GM13976 (cell line): ENCODE measurements at places on chromosomes 12 and 14.

DNA sequence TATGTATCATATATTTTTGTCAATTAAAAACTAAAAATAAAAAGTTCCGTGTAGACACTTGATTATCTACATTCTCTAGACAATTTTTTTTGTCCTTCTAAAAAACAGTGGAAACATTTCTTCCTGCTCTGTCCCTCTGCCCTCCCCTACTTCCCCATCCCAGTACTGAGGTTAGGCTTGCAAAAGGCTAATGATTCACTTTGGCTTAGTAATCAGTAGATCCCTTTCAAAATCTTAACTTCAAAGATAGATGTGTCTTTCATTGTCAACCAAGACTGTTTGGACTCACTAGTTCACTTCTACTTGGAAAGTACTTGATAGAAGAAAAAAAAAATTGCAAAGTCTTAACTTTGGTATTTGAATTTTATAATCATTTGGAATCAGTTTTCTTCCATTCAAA, 3.8 kb downstream of the SETD3 start:
- DNase-seq = no peak

- no peak for DNase-seq
These were observed 21.7 kb downstream of the STYK1 start for GRCh38 chr12:10652192-10652591.

GRCh38 chr14:70152704-70153103, 36.0 kb downstream of the SLC8A3 start:
- no peak for DNase-seq

DNA sequence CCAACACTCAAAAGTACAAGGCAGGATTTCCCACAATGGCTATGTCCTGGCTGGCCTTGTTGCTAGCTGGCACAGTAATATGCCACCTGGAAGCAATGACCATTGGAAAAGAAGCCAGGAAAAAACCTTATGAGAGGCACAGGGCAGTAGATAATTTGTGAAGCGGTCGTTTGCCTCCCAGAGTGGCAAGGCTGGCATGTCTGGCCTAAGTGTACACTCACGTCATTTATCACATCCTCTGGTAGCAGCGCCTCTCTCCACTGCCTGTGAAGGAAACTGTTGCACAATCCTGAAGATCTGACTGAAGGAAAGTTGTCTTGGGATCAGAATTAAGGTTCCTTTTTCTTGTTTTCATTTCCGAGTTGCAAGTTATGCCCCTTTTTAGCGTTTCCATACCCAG, 408.5 kb downstream of the ZFP36L1 start:
- DNase-seq = no peak

DNA sequence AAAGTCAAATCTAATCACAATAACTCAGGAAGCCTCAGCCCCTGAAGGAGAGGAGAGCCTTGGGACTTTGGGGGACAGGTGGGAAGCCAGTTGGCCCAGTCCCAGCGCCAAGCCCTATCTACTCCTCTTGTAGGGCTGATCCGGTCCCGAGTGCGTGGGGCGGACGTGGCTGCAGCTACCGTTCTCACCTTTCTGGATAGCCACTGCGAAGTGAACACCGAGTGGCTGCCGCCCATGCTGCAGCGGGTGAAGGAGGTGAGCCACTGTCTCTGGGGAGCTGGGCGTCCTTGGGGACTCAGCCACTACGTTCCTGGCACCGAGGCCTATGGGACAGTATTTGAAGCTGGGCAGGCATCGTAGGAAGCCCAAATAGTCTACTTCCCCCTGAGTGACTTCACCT, 68.4 kb downstream of the GALNT16 start:
- DNase-seq = no peak
